Inflammatory macrophage treated with lipopolysaccharide for 1 hour (primary cell): ENCODE measurements at places on chromosomes 16 and 17.

DNA sequence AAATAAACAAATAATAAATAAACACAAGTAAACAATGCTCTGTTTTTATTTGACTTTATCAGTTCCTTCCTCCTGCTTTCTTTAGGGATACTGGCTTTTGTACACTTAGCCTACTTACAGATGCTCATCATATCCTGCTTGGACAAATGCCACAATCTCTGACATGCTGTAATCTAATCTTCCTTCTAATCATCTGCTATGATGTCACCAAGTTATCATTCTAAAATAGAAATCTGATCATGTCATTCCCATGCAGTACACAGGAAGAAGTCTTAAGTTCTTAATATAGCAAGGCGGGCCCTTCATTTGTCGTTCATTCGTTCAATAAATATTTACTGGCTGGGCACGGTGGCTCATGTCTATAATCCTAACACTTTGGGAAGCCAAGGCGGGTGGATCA, 9.1 kb upstream of the UBB start:
- peak; percentile 63 for DNase-seq

DNA sequence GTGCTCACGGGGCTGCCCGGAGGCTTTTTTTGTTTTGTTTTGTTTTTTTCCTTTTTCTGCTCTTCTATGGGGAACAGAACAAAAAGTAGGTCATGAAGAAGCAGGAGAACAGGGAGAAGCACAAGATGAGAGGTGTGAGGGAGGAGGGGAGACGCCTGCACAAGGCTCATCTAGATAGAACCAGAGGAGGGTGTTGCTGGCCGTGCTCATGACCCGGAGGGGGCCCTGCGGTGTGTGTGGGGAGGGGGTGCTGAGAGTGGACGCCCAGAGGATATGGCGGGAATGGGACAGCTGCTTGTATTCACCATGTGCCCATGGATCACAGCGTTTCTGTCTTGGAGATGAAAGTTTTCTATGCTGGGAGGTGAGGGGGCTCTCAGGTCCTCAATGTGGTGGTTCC, 183.7 kb downstream of the FOXL1 start:
- DNase-seq = no peak

GRCh38 chr17:42402117-42402516, 13.9 kb upstream of the STAT3 start:
- DNase-seq = no peak

DNA sequence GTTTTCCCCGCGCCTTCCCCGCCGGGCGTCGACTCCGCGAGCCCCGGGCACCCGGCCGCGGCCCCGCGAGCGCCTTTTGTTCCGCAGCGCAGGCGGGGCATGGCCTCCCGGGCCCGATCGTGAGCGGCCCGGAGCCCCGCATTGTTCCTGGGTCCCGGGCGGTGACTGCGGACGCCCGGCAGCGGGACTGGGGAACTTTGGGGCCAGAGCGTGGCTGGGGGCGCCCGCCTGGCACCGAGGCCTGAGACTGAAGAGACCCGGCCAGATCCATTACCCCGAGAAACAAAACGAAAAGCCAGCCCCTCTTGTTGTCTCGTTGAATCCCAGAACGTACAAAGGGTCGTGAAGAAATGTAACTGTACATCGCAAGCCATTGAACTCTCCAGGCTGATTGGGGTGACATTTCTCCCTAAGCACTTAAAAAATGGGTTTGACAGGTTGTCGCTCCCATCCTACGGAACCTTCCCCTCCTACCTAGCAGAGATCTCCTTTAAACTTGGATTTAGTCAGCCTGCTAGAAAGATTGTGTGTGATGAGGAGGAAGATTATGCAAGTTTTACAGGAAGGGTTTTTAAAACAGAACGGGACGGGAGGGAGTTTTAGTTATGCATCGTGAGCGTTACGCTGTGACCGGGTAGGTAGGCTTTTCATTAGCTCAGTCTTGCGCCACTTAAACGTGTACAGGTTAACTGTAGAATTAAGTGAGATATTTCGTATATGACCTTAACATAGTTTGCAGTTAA, 825 bp downstream of the METTL9 start:
- peak; percentile 70 for DNase-seq

DNA sequence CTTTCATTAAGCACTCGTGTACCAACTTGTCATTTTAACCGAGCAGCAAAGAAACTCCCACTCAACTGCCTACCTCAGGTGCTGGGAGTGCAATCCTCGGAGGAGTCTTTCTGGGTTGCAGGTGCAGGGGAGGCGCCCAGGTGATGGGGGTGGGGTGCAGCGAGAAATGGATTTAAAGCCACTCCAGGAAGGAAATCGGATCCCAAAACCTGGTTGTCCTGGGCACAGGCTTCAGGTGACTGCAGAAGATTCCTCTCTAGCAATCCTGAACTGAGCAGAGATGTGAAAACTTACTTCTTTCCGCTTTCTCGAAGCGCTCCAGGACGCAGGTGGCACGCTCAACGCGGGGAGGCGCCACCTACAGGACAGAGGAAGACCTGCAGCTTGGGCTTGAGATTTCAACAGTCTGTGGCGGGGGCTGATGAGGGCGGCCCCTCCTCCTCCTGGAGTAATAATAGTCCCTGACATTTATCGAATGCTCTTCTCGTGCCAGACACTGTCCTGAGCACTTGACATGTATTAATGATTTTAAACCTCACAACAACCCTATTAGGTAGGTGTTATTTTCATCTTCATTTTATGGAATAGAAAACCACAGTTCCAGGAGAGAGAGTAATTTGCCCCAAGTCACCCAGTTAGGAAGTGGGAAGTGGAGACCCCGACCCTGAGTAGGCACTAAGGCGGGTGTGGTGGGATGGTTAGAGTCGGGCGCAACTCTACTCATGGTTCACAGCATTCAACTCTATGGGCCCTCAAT, 27.2 kb upstream of the SKAP1 start:
- DNase-seq = peak; percentile 24

GRCh38 chr16:15897121-15897780, 8.8 kb upstream of the CEP20 start:
- no peak for DNase-seq

GRCh38 chr17:56737421-56738161, 96.1 kb downstream of the C17orf67 start:
- DNase-seq = no peak

DNA sequence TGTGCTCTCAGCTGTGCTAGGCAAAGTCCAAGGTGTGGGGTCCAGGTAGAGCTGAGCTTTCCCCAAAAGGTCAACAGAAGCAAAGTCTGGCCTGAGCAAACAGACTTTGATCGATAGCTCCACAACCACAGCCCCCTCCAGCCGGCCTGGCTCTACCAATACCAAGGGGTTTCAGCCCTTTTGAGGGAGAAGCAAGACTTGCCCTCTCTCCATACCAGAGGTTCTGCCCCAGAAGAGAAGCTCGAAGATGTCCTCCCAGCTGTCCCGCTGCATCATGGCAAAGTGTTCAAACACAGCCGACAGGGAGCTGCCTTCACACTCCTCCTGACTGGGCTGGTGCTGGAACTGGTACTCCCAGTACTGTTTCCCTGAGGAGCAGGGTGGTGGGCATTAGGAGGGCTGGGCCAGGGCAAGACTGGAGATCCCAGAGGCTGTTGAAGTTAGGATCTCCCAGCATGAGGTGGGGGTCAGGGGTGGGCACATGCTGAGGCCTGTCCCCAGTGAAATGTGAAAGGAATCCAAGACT, 1.7 kb downstream of the VTN start:
- DNase-seq = no peak

DNA sequence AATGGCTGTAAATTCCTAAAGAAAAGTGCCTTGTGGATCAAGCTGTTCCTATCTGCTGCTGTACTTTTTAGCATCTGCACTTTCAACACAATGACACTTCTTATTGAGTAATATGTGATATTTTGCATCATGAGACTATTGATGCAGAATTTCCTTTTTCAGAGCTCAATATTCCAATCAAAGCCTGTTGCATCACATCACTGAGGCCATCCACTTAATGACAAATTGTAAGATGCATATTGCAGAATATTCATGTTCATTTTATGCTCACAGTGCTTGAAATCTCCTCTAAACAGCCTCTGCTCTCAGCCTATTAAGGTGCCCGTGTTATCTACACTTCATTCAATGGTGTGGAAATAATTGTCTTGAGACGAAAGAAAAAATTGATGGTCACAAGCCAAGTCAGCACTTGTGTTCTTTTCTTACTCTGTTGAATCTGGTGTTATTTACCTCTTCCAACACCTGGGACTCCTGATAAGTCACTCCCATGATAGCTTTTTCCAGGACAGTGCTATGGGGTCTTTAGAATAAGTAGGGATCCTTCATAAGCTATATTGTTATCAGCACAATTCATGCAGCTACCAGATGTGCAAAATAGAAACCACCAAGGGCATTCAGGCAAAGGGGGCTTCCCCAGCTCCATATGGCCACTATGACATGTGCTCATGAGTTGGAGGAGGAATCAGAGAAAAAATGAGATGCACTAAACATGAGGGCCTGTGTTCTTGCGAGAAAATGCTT, 9.3 kb upstream of the SKAP1 start:
- DNase-seq = peak; percentile 34

- DNase-seq = peak; percentile 33
Measured at GRCh38 chr16:89052890-89053724, 40.5 kb upstream of the ACSF3 start.

- no peak for DNase-seq
Measured at GRCh38 chr17:17111401-17112393, 69.4 kb downstream of the MPRIP start.

DNA sequence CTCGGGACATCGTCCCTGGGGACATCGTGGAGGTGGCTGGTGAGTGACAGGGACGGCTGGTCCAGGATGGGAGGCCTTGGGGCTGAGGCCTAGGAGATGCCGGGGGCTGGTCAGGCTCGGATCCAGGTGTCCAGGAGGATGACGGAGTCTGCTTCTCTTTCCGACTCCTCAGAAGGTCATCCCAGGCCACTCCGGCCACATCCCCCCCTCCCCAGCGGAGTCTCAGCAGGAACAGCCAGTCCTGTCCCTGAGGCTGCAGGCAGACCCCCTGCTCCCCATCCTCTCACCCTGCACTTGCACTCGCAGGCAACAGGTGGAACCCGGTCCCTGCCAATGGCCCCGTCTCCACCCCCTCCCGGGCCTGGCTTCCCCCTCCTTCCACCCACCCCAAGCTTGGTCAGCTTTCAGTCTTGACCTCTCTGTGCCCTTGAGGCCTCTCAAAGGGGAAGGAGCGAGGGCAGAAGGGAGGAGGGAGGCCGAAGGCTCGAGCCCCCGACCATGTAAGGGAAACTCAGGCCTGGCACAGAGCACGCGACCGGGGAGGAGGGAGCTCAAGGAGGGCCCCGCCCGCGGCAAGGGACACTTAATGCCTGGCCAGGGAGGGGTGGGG, 4.4 kb downstream of the ATP2A1 start:
- no peak for DNase-seq

- peak; percentile 33 for DNase-seq
Measured at GRCh38 chr16:75647112-75647491, 363 bp downstream of the KARS1 start.

DNA sequence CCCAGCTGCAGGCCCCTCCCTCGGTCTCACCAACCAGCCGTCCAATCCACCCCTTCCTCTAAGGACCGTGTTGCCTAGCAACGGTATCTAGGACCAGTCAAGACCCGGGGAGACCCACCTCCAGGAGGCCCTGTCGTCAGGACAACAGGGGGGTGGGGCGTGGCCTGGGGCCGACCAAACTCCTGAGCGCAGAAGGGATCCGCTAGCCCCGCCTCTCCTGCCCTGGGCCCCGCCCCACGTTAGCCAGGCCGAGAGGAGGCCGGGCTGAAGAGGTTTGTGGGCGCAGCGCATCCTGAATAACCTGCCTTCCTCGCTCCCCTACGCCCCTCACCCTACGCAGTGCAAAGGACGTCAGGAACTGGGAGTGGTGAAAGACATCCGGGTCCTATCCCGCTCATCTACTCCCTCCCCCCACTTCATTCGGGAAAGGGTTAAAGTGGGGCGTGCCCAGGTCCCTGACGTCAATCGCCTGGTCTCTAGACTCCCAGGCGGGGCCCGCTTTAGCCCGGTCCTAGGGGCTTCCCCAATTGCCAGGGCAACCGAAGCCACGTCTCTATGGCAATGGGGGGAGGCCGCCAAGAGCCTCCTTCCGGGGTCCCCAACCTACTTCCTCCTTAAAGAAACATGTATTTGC, 14.7 kb downstream of the DLG4 start:
- peak; percentile 77 for DNase-seq

DNA sequence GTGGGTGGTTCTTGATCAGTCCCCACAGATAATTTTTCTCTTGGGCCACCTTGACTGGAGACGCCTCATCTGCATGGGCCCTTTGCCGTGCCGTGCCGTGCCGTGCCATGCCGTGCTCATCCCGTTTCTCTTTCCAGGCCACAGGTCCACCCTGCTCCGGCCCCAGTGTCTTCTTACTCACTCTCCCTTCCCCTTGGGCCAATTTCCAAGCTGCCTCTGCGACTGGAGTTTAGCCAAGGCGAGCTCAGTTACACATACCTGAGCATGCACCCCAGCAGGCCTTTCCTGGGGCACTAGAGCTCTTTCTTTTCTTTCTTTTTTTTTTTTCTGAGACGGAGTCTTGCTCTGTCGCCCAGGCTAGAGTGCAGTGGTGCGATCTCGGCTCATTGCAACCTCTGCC, 40.5 kb upstream of the MGAT5B start:
- no peak for DNase-seq

- peak; percentile 16 for DNase-seq
Measured at GRCh38 chr17:31095236-31096105, 694 bp downstream of the NF1 start.

DNA sequence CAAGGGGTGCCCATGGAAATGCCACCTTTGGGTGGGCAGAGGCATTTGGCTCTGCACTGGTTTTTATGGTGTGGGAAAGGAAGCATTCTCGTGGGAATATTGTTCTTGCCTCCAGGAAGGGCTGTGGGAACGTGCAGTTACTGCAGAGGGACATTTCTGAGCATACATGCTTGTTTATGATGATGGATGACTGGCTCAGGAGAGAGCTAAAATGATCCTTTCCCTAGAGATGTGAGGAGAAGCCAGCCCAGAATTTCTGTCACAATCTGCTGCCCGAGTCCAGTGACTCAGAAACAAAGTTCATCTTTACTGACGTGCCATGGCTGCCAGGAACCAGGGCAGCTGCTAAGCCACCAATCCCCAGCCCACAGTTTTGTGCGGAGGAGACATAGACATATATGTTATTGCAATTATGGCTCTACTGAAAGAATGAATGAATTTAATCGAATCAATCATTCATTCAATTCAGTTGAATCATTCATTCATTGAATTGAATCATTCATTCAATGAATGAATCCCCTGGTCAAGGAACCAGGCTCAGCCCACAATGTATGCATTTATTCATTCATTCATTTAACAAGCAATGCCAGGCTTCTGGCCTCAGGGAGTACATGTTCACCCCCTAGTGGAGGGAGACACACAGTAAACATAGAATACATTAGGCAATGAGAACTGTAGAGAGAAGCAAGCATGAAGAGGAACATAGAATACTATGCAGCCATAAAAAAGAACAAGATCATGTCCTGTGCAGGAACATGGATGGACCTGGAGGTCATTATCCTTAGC, 414.4 kb upstream of the HSBP1 start:
- no peak for DNase-seq

GRCh38 chr17:33976831-33977230, 278.3 kb upstream of the CCL2 start:
- no peak for DNase-seq
